Diencephalon (tissue), 1 donor: ENCODE measurements at places on chromosomes 4 and X. TPM values are rescaled to one million over a fixed set of nuclear protein-coding genes. Genes with fewer than 3 reads are reported as not detected.

NEIL3 gene
- 8.5 TPM for total RNA-seq

TRIM61 gene
- total RNA-seq: 3.2 TPM

NWD2 gene
- 14.8 TPM for total RNA-seq

CENPVL2 gene
- total RNA-seq: 6.7 TPM

P2RY8 gene
- total RNA-seq: under 0.01 TPM

SHROOM2 gene
- total RNA-seq: 38.8 TPM

FAM53A gene
- 1.4 TPM for total RNA-seq

MBNL3 gene
- total RNA-seq: 5.8 TPM

GAGE13 gene
- total RNA-seq: not detected

RNF150 gene
- 31.6 TPM for total RNA-seq

TAF7L gene
- 0.46 TPM for total RNA-seq

HEPH gene
- total RNA-seq: 13.1 TPM

IRS4 gene
- 14.5 TPM for total RNA-seq

PLRG1 gene
- total RNA-seq: 74.3 TPM

ADGRG2 gene
- total RNA-seq: 0.69 TPM

SPANXA2 gene
- not detected for total RNA-seq

H2AZ1 gene
- total RNA-seq: 132 TPM

RHOXF2 gene
- total RNA-seq: not detected

CACNA1F gene
- total RNA-seq: not detected

TCP11X2 gene
- total RNA-seq: 1.8 TPM

MSANTD1 gene
- total RNA-seq: 15.7 TPM

NEXMIF gene
- 60.9 TPM for total RNA-seq

LRCH2 gene
- total RNA-seq: 40.6 TPM

CT45A5 gene
- total RNA-seq: 0.46 TPM

USP26 gene
- not detected for total RNA-seq

GIMD1 gene
- not detected for total RNA-seq

NKRF gene
- 20.8 TPM for total RNA-seq

ANOS1 gene
- 92.7 TPM for total RNA-seq

WAS gene
- total RNA-seq: 0.69 TPM

F8A2 gene
- total RNA-seq: not detected
